Gastroesophageal sphincter (tissue), 4 donors: ENCODE measurements at places on chromosomes 13 and 19.
A peak's percentile ranks its signal among the peaks of the same experiment; 100 is the strongest.

GRCh38 chr19:1274852-1275259, 474 bp upstream of the FAM174C start:
- no peak for ATAC-seq

DNA sequence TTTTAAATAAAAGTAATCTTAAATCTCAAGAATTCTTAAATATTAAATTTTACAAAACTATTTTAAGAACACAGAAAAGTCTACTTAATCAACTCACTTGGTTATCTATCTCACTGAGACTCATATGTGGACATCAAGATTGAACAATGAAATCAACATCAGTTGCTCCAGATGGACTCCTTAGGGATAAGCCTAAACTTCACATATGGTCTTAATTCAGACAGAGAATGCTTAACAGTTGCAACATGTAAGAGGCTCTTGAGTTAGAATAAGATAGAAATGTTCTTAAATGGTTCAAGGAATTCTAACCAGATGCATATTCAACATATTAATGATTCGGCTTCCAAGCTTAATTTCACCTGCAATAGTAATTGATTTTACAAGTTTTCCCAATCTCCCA, 1730.9 kb downstream of the PCDH9 start:
- no peak for ATAC-seq

GRCh38 chr19:14502334-14503092, 6.6 kb upstream of the GIPC1 start:
- no peak for ATAC-seq

GRCh38 chr13:46728777-46729176, 68.2 kb downstream of the ESD start:
- ATAC-seq, result no peak

- no peak for ATAC-seq
Measured at GRCh38 chr13:76758738-76759137, 127.5 kb downstream of the KCTD12 start.

- ATAC-seq, result peak; percentile 67
Measured at GRCh38 chr19:45515081-45515624, 7.9 kb downstream of the VASP start.

DNA sequence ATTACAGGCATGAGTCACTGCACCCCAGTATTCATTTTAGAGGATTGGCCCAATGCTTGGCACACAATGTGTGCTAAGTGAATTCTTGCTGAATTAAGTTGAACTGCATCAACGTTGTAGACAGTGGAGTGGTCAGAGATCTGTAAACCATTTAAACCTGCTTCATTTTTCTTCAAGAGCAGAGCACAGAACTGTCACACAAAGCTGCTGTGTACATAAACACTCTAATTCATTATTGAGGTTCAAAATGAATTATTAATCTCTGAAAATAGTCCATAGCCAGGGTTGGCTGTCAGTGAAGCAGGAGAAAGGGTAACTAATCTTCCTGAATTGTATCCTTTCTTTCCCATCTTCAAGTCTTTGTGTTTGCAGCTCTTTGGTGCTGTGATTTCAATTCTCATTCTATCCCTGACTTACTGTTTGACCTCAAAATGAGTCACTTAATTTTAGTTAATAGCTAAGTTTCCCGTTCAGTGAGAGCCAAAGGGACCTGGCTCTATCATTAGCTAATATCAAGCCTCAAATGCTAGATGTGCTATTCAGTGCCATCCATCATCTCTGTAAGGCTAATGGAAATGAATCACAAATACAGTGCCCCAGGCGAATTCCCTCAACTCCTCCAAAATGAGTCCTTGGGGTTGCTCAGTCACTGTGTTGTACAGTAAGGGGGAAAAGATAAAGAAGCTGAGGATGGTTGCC, 77.0 kb upstream of the TSC22D1 start:
- no peak for ATAC-seq

DNA sequence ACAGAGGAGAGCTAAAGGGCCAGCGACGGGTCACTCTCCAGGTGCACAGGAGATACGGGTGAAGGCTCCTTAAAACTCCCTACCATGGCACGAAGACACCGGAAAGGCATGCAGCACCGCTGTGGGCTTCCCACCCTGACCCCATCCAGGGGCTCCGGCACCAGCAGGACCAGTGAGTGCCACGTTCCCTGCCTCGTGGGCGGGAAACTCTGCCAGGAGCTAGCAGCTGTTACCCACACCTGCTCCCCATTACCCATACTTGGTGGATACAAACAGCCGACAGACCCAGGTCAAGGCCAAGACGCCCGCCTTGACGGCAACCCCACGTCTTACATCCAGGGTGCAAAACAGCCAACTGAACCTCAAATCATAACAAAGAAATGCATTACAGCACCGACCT, 56.7 kb downstream of the GNG7 start:
- no peak for ATAC-seq
